Ammon's horn (tissue), 1 donor: ENCODE measurements at places on chromosomes 4 and X.

DNA sequence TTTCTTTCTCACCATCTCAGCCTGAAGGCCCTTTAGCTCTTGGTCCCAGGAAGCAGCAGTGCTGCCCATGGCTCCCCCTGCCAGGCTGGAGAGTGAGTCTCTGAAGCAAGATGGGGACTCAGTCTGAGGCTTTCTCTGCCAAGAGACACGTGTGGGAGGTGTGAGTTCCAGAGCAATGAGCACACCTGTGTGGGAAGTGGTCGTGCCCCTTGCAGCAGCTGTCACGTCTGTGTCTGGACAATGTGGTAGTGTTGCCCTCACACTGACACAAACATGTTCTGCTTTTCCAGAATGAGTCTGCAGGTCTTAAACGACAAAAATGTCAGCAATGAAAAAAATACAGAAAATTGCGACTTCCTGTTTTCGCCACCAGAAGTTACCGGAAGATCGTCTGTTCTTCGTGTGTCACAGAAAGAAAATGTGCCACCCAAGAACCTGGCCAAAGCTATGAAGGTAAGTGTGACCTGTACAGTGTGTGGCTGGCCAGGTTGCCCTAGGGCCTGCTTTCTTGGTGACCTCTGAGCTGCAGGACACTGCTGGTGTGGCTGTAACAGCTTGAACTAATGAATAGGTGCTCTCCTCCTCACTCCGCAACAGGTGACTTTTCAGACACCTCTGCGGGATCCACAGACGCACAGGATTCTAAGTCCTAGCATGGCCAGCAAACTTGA, 1.9 kb downstream of the TACC3 start:
- no peak for DNase-seq

DNA sequence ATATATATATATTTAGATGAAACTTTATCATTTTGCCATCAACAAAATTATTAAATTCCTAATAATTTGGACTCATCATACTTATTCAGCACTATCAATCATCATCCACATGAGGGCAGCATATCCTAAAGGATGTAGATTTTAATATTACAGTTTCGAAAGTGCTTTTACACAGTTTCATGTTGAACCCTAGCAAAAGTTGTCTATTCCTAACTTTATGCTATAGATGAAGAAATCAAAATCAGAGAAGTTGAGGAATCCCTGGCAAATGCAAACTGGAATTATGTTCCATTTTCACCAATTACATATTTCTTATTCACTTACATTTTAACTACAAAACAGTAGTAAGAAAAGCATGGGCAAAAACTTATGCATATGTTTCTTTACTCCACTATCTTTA, 36.6 kb upstream of the UGT2A1 start:
- DNase-seq = peak; percentile 63

DNA sequence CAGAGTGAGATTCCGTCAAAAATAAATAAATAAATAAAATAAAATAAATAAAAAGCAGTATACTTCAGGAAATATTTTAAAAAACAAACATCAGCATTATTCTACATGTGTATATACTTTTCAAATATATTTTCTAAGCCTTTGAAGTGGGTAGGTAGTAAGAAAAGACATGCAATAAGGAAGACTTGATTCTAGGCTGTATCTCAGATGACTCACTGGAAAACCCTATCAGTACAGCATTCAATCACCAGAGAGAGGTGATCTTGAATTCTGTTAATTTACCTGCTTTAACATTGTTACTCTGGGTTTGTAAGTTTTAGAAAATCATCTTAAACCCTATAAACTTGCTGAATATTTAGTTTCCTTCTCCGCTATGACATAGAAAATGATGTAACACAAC, 106.6 kb upstream of the NAP1L5 start:
- no peak for DNase-seq

DNA sequence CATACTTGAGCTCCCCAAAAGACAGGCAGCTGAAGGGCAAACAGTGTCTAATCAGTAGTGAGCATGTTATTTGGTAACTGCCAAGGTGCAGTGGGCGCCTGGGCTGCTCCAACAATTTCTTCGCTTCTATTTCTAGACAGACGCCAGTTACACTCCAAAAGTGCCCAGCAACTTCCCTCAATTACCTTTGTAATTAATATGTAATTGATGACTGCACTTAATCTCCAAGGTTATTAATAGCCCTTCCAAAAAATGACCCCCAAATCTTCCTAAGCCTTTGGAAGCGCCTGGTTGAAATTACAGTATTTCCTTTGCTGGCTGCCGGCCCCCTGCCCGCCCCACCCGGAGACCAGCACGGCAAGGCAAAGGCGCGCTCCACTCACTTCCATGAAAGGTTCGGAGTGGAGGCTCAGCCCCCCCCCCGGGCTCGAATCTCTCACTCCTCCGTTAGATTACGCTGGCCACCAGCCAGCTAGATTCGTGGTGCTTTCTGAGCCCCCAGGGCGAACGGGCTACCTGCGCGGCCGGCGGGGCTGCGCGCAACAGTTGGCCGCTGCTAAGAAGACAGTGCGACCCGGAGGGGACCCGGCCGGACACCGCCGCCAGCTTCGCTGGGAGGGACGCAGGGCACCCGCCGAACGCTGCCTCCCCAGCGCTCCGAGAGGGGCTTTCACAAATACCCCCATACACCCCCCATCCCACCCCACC, 1.9 kb downstream of the GPC4 start:
- DNase-seq = no peak

- DNase-seq = no peak
Observed at GRCh38 chr4:121842862-121843261, 19.2 kb upstream of the CCNA2 start.

DNA sequence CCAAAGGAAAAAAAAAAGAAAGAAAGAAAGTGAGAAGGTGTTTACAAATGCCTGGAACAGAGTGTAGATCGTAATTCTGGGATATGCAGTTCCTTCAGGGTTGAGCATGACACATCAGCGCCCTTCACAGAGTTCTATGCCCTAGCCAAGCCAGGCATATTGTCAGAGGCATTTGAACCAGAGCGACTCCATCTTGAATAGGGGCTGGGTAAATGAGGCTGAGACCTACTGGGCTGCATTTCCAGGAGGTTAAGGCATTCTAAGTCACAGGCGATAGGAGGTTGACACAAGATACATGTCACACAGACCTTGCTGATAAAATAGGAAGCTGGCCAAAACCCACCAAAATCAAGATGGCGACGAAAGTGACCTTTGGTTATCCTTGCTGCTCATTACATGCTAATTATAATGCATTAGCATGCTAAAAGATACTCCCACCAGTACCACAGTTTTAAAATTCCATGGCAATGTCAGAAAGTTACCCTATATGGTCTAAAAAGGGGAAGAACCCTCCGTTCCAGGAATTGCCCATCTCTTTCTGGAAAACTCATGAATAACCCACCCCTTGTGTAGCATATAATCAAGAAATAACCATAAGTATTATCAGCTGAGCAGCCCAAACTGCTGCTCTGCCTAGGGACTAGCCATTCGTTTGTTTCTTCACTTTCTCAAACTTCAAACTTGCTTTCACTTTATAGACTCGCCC, 23.5 kb upstream of the LRBA start:
- DNase-seq = no peak

- DNase-seq = peak; percentile 73
Observed at GRCh38 chrX:154090731-154091130, 6.8 kb downstream of the MECP2 start.

DNA sequence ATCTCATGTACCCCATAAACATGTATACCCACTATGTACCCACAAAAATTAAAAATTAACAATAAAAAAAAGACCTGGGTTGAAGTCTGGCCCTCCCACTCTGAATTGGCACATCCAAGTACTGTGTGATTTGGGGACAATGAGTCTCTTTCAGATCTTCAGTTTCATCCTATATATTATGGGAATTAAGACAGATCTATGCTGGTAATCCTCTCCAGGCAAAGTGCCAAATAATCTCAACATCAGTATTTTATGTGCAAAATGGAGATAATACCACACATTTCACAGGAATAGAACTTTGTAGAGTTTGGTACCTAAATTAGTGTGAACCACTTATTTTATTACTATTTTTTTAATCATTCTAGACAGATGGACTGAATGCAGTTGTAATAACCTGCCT, 11.0 kb upstream of the SCD5 start:
- DNase-seq = no peak

- DNase-seq = no peak
Observed at GRCh38 chr4:93302310-93302709, 526.2 kb upstream of the ATOH1 start.

DNA sequence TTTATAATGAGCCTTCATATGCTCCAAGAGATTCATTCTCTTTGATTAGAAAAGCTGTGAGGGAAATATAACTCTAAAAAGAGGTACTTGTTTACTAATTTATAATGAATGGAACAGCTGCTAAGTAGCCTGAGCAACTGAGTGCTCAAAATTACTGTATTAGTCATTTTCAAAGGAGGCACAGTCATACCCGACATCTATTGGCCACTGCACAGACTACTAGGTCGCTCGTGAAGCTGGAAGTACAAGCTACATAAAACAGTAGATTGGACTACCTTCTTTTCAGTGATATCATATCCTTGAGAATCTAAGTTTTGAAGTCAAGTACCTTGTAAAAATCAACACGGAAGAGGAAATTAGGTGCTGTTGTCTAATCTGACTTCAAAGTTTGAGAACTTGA, 52.0 kb upstream of the GLRB start:
- no peak for DNase-seq

GRCh38 chr4:47032405-47033106, 1.2 kb downstream of the GABRB1 start:
- peak; percentile 88 for DNase-seq

DNA sequence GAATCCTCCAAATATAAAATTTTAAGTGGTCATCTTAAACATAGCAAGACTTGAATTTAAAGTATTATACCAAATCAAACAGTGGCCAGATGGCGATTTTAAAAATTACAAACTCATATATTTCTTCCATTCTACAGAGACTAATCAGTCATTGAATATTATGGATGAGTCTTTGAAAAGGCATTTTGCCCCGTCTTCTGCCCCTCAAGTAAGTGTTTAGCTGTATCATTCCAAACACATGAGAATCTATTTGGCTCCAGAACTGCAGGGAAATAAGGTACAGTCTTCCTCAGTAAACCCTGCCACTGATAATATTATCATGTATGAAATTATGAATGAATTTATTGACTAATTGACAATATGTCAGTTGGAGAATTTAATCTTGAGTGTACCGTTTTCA, 191.0 kb downstream of the SLC7A11 start:
- no peak for DNase-seq

DNA sequence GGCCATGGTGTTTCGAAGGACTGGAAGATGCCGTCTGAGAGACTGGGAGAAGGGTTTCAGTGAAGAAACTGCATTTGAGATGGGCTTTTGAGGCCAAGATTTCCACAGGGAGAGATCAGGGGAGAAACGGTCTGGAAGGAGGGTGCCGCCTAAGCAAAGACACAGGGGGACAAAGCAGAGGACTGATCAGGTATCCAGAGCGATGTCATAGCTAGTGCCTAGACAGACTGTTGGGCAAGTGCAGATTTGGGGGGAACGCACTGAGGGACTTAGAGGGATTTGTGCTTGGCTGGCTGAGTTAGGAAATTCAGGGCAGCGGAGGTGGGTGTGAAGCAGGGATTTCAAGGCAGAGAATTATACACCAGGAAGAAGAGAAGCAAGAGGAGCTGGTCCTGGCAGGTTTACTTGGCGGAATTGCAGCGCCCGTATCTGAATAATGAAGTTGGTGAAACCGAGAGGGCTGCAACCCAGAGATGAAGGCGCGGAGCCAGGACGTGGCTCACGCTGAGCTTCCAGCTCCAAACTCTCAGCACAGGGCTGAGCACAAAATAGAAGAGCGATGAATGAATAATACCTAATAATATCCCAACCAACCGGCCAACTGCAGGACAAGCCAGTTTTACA, 106.9 kb downstream of the MAML3 start:
- DNase-seq = peak; percentile 41

DNA sequence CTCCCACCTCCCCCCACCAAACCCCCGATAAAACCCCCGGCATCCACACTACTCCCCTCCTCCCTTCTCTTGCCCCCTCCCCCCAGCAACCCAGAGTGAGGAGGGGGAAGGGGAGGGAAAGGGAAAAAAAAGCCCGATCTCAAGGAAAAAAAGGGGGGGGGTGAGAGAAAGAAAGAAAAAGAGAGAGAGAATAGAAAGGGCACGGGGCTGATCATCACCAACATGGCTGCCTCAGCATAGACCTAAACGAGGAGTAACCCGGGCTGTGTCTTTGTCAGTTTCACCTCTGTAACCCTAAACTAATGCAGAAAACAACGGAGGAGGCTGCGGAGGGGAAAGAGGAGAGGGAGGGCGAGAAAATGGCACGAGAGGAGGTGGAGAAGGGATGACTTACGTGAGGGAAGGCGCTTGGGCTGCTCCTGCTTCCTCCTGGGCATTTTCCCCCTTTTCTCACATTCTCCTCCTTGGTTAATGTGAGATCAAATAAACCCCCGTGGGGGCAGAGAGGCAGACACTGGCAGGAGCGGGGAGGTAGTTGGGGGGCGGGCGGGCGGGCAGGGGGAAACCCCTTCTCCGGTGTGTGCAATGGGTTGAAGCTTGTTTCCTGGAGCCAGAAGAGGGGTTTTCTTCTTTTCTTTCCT, 532 bp downstream of the ZNF827 start:
- peak; percentile 28 for DNase-seq

DNA sequence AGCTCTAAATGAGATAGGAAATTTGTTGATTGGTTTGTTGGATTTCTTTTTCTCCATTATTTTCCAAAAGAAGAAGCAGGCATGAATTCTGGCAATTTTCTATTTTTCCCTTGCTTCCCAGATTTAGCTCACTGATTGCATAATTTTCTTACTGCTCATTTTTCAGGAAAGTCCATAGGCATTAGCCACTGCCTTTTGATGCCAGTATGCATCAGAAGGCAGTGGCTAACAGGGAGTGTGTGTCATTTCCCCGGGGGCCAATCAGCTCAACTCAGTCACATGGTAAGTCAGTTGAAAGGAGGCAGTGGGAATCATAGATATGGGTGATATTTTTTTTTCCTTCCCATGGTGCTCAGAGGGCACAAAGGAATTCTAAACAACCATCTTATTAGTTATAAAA, 156.7 kb downstream of the TRIML1 start:
- no peak for DNase-seq

DNA sequence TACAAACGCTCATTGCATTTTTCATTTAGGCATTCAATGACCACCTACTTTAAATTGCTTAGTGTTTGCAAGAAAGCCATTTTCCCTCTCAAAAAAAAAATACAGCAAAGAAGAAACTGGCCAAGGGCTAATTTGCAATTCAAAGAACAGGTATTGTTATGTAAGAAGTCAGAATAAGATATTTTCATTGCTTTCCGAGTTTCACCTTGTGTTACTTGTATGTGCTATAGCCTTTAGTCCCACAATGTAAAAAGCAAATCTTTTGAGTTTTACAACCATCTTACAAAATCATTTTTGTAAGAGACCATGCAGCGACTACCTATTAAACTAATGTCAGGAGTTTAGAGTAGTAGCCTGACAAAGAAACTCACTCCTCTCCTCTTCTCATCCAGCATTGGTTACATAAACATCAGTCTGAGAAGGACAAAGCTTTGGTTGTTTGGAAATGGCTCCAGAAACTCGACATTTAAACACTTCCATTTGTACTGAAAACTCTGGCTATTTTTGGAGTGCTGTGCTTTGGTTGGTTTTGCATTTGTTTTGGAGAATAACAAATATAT, 15.3 kb downstream of the TENM3 start:
- no peak for DNase-seq

GRCh38 chr4:182337366-182337765, 94.2 kb downstream of the TENM3 start:
- DNase-seq = no peak
